ENCODE measurements at places on chromosomes 12 and 14. TPM values are rescaled to one million over a fixed set of nuclear protein-coding genes. Genes with fewer than 3 reads are reported as not detected.

The HOXC13 gene
- not detected for polyA plus RNA-seq

The GLRX5 gene
- 111 TPM for polyA plus RNA-seq

- DNase-seq = no peak
These were observed 37.0 kb upstream of the CMKLR1 start for GRCh38 chr12:108375986-108376663.

GRCh38 chr14:90788031-90788430 lies 28.2 kb downstream of the TTC7B start:
- DNase-seq = no peak

Data from right cardiac atrium (tissue), 5 donors.